ENCODE measurements at places on chromosomes 16 and 17.

DNA sequence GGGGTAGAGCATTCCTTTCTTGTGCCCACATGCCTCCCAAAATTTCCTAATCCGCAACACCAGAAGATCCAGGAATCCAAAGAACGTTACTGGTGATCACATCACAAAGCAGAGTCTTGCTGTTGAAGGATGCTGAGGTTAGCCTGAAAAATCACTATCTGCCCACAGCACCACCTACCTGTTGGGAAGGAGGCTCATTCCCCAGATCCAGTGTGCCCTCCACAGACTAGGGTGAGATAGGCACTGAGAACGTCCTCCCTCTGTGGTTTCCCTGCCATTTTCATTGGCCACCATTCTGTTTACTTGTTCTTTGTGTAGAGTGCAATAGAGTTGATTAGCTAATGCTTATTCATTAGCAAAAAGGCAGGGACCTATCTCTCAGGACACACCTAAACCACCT lies 30.3 kb downstream of the RCVRN start:
- DNase-seq, result no peak

GRCh38 chr17:62916684-62917571 lies 49.1 kb upstream of the TANC2 start:
- no peak for DNase-seq

- DNase-seq, result no peak
Observed at GRCh38 chr16:69477546-69477945, 53.1 kb downstream of the CYB5B start.

DNA sequence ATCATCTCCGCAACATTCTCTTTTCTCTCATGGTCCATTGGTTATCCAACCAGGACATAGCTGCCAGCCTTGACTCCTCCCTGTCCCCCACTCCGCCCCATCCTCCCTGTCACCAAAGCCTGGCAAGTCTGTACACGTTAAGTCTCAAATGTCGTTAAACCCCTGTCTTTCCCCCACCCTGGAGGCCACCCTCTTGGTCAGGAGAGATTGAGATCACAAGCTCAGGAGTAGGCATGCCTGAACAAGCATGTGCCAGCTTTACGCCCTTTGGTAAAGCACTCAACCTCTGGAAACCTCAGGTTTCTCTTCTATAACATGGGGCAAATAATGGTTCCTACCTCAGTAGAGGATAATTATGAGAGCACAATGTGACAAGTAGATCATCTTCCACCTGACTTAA lies 38.1 kb upstream of the CCL1 start:
- DNase-seq, result no peak

All from sciatic nerve (tissue), 2 donors.